Germinal center (tissue), 1 donor: ENCODE measurements at places on chromosomes 4 and X.

GRCh38 chrX:23792861-23793553 lies 10.0 kb downstream of the SAT1 start:
- no peak for DNase-seq

- DNase-seq, result no peak
Measured at GRCh38 chr4:2858451-2859217, 15.0 kb downstream of the ADD1 start.

GRCh38 chrX:56764975-56765791 lies 36.1 kb downstream of the NBDY start:
- no peak for DNase-seq

- no peak for DNase-seq
Measured at GRCh38 chr4:85837439-85837733, 362.4 kb downstream of the ARHGAP24 start.

GRCh38 chrX:136203951-136204350 lies 47.2 kb downstream of the MAP7D3 start:
- no peak for DNase-seq

GRCh38 chrX:152206426-152206825 lies 68.0 kb upstream of the MAGEA10 start:
- DNase-seq, result no peak

DNA sequence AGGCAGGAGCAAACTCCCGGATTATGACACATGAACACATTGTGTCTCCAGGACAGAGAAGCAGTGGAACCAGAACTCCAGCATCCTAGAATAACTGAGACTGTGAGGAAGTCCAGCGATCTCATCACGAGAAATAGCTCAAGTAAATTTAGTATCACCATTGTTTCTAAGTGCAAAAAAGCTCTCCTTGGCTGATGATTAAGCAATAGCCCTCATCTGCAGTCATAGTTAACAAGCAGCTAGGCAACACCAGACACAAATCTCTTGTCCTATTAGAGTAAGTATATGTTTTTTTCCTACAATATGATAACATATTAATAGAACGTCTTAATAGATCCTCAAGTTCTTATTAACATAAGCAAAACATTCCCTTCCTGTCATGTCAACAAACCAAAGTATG lies 2.4 kb upstream of the CFAP299 start:
- no peak for DNase-seq

DNA sequence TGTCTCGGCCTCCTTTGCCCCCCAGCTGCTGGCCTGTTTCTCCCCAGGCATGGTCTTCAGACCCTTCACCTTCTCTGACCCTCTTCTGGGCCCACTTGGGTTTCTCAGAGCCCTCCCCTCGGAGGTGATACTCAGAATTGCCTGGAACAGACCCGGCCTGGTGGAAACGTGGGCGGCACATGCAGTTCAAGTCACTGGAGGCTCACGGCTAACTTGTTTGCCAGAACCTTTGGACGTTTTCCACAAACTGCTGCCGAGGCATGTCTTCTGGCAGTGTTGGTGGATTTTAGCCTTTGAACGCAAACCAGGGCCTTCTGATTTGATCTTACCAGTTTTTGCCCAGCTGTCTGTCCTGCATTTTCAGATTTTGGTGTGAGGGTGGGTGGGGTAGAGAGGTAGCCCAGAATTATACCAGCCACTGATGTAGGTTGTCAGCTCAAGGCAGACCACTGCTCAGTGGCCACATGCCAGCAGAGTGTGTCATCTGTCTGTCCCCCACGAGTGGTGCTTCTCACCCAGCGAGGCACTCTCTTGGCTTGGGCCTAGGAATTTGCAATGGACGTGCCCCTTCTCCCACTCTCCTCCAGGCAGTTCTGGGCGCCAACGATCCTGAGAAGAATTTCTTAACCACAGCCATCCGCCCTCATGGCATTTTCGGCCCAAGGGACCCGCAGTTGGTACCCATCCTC lies 32.5 kb upstream of the ZNF185 start:
- no peak for DNase-seq
